Stimulated activated CD8-positive, alpha-beta memory T cell treated with anti-CD3 and anti-CD28 coated beads, Interleukin-4, amount 100 ng/mL, for 1 hour (primary cell): ENCODE measurements at places on chromosomes 2 and 18.

DNA sequence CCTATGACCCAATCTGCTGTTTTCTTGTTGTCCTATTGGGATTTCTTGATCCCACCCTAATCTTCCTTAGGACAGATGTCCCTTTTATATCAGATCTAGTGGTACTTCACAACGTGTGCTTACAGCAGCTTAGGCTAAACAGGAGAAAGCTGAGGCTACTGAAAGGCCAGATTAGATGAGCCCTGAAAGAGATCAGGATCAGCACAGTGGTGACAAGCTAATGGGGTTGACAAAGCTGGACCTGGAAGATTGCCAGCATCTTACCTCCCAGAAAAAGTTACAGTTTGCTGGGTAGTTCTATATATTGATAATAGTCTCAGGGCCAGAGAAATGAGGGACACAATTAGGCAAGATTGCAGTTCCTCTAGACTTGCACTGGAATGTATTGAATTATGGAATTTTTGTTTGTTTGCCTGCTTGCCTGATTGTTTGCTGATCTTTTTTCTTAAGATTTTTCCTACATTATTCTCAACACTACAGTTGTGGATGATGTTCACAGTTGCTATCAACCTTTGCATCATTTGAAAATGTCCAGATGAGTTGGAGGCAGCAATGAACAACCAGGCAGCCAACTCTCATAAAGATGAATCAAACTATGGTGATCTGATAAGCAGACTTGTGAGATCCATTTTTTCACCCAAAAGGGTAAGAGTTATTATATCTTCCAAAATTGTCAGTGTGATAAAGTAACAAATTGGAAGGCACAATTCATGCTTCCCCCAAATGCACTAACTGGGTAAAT is 49.1 kb upstream of the PIK3C3 start:
- DNase-seq = no peak

GRCh38 chr18:59540346-59540745 is 156.9 kb downstream of the CCBE1 start:
- DNase-seq = no peak

GRCh38 chr2:210913461-210913860 is 357.1 kb downstream of the CPS1 start:
- no peak for DNase-seq

DNA sequence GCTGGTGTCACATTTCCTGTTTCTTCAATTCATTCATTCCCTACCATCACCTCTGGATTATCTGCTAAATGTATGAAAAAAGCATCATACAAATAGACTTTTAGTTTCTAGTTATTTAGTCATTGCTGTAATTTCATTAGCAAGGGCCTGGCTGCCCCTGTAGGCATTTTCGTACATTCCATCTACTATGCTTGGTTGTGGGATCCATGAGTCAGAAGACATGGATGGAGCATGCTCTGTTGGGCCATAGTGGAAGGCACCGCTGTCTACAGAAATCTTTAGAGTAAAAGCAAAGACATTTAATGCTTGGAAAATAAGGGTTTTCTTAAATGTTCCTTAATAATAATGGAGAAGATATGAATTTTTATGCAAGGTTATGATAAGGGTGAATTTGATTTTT is 324.8 kb upstream of the MEIS1 start:
- DNase-seq = no peak

DNA sequence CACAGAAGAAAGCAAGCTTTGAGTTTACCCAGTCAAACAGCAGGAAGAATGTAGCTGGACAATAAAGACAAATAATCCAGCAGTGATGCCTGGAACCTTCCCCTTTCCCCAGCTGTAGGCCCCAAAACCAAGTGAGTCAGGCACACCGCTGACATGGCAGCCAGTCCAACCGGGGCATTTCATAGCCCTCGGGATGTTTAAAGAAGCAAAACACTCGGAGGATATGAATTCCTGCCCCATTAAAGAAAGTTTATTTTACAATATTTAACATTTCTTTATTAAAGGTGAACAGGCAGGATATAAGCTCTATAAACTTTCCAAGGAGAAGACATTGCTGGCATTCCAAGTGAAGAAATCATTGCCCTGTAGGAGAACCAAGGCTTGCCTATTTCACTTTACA is 507.6 kb upstream of the TNP1 start:
- DNase-seq = no peak

DNA sequence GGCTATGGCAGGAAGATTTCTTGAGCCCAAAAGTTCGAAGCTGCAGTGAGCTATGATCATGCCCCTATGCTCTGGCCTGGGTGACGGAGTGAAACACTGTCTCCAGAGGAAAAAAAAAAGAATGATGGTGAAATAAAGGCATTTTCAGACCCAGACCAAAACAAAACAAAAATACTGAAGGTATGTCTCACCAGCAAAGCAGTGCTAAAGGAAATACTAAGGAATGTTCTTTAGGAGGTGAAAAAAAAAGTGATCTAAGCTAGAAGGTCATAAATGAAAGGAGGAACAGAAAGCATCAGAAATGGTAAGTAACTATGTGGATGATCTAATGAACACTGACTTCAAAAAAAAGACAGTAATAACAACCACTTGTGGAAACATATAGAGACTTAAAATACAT is 18.7 kb downstream of the SS18 start:
- no peak for DNase-seq

- DNase-seq = no peak
Measured at GRCh38 chr2:69805887-69806286, 23.6 kb upstream of the GMCL1 start.

- no peak for DNase-seq
Measured at GRCh38 chr2:235219048-235219447, 267.2 kb downstream of the SH3BP4 start.

DNA sequence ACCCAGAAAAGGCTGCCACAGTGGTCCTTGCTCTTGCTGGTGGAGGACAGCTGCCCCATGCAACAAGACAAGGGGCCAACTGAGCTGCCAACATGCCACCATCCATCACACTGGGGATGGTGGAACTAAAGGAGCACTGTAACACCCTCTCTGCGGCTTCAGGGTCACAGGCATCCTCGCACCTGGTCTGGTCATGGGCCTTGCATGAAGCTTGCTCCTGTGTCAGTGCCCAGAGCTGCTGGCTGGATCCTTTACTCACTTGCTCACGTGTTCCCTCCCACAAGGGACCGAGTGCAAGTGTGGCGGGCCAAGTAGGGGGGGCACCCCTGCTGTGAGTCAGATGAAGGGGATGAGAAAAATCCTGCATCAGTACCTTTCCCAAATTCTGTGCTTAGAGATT is 972.3 kb upstream of the DDX18 start:
- no peak for DNase-seq
